ENCODE measurements at places on chromosomes 3 and 15.

- no peak for DNase-seq
These were observed 45.2 kb upstream of the RASA2 start for GRCh38 chr3:141441381-141442364.

GRCh38 chr3:14175383-14176037, 2.9 kb downstream of the XPC start:
- peak; percentile 29 for DNase-seq

- peak; percentile 41 for DNase-seq
These were observed 119.9 kb downstream of the DGKG start for GRCh38 chr3:186241910-186242821.

- no peak for DNase-seq
These were observed 60.9 kb downstream of the SLC9C1 start for GRCh38 chr3:112233083-112233482.

DNA sequence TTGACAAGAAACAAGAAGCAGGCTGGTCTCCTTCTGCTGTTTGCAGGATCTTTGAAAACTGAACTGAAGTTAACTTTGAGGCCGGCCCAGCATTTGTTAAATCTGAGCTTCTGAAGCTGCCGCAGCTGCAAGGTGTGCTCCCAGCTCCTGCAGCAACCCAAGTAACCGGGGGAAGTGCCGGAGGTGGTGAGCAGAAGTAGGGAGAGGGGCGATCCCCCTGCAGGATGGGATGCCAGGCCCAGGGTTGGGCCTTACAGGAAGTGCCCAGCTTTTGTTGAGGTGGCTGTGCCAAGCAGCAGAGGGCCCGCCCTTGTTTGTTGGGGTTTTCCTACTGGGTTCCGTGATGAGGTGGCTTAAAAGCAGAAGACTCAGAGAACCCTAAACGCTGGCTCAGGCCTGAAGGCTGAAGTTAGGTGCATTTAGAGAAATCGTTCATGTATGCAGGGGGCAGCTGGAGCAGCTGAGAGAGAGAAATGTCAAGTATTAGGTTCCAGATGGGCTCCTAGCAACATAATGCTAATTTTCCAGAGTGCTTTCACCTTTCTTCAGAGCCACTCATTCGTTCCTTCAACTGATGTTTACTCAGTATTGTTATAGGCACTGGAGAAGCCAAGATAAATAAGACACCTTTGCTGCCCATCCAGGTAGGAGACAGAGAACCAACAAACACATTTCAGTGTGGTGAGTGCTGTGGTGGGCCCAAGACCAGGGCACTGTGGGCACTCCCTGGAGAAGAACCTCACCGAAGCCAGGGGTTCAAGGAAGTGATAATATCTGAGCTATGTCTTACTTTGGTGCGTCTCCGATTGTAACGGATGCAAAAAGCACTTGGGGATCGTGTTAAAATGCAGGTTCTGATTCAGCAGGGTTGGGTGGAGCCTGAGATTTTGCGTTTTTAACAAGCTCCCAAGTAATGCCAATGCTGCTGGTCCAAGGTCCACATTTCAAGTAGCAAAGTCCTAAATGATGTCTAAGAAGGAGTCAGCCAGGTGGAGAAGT, 42.2 kb upstream of the PLCL2 start:
- peak; percentile 48 for DNase-seq

DNA sequence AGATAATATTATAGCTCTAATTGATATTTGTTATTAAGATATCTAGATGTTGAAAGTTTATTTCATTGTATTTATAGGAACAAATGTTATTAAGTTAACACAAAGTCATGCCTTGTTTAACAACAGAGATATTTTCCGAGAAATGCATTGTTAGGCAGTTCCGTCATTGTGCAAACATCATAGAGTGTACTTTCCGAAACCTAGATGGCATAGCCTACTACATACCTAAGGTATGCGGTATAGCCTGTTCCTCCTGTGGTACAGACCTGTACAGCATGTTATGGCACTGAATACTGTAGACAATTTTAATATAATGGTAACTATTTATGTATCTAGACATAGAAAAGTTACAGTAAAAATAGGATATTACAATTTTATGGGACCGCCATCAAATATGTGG, 114.3 kb downstream of the NAALADL2 start:
- no peak for DNase-seq

DNA sequence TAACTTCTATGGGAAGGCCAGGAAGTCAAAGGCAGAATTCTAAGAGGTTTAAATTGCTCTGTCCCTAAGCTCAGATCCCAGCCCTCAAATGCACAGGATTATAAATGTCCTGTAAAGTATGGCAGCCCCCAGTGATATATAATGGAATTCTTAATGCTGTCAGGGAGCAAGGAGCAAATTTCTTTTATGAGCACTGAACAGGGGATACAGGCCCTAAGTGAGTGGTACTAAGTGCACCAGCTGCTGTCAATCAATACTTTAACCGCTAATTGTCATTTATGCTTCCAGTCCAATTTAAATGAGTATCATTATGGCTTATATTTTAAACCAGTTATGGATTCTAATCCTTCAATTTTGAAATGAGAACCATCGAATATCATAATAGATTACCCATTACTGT, 4.7 kb downstream of the SLC9A9 start:
- DNase-seq, result no peak

DNA sequence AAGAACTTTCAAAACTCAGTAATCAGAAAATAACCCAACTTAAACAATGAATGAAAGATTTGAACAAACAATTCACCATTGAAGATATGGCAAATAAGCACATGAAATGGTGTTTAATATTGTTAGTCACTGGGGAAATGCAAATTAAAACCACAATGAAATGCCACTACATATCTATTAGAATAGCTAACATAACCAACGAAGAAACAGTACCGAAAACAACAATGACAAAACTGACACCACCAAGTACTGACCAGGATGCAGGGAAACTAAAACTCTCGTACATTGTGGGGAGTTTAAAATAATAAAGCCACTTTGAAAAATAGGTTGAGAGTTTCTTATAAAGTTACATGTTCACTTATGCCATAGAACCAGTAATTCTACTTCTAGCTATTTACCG, 69.1 kb downstream of the KBTBD8 start:
- DNase-seq, result peak; percentile 39

DNA sequence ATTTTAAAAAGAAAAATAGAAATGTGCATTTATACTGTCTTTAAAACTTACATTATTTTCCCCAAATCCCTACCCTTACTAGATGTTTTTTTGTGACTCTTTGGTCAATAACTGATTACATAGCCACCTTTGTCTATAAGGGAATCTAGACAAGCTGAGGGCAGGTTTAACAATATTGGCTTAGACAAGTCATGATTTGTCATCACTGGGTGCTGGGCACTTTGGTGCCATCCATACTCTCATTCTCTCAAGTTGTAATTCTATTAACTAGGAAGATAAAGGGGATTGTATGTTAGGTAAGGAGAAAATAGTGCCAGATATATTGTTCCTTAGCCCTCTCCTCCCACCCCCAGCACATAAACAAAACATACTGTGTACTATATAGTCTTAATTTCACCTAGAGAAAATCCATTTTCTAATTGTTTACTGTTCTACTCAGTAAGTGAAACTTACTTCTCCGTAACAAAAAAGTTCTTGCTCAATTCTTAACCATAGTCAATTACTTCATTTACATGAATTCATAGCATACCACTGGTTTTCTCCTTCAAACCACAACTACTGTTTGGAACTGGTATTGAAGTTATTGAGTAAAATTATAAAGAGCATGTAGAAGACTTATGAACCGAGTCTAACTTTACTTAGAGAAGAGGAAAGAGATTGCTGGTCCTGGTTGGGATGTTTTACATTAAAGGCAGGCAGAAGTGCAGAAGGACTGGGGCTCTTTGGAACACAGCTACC, 877.1 kb downstream of the PDCD6IP start:
- no peak for DNase-seq

- DNase-seq, result no peak
These were observed 3.2 kb downstream of the PODXL2 start for GRCh38 chr3:127632035-127632820.

DNA sequence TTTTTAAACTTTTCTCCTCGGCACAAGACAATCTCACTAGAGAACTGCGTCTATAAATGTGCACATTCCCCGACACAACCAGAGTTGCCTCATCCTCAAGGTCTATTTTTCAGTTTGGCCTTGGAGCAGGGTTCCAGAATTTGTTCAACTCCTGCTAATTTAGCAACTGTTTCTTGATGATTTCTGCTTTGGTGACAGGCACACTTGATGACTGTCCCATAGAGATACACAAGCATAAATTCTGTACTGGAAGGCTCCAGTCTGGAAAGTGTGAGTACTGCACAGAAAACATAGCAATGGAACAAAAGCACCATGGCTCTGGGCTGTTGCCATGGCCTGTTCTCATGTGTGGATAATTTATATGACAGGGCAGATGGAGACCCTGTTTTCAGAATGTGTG, 379.6 kb upstream of the PDZRN3 start:
- no peak for DNase-seq

GRCh38 chr3:123457841-123458240, 9.0 kb upstream of the ADCY5 start:
- no peak for DNase-seq

DNA sequence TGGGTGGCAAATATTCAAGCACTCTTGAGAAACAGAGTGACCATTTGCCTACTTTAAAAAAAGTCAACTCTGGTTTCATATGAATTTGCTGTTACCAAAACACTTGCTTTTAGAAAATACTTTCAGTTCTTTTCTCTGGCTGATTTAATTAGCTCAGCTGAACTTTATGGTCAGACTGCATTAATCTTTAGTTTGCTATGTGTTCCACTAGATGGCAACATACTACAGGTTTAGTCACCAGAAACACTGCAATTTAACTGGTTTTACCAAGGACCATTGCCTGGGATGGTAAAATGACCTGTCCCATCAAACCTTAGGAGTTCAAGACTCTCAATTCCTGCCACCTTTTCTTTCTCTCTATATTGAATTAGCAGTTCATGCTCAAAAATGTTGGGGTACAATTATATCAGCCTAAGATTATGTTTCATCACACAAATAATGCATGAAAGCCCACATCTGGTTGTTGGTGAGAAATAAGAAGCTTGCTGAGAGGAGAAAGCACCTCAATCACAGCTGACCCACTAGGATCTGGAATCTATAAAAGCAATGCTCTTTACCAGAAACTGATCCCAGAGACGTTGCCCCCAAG, 14.2 kb downstream of the EIF4E3 start:
- peak; percentile 57 for DNase-seq

DNA sequence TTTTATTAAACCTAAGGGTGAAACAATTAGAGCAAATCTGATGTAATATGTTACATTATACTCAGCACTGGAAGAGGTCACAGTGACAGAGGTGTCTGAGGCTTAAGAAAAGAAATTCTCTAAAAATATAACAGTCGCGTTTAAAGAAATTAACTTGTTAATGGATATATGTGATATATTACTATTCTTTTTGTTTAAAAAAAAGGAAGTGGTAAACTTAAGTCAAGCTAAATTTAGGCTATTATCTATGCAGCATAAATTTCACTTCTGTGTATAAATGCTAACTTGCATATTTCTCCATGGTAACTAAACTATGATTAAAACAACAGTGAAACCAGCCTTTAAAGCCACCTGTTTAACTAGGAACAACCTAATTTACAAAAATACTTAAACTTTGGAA, 191.3 kb downstream of the FOXP1 start:
- no peak for DNase-seq

DNA sequence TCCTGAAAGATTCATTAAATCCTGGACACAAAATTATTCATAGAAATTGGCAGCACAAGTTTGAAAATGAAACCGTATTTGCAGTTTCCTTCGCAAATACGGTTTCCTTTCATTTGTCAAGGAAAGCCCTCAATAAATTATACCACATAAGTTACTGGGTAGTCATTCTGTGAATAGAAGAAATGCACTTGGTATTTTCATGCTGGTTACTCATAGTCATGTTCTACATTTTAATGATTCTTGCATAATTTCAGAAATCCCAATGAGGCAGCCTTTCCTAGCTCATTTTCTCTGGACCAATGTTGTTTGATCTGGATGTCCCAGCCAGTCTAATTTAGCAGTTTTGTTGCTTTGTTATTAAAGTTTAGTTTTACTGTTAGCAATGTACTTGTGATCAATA, 43.2 kb downstream of the MINAR1 start:
- no peak for DNase-seq

- DNase-seq, result no peak
These were observed 188.4 kb downstream of the RAP2B start for GRCh38 chr3:153350420-153350819.

- no peak for DNase-seq
These were observed 69.4 kb downstream of the FHIT start for GRCh38 chr3:61181874-61182273.

- DNase-seq, result no peak
These were observed 31.7 kb upstream of the MFSD1 start for GRCh38 chr3:158769952-158770740.

GRCh38 chr15:44620081-44620480, 43.4 kb downstream of the SPG11 start:
- no peak for DNase-seq

DNA sequence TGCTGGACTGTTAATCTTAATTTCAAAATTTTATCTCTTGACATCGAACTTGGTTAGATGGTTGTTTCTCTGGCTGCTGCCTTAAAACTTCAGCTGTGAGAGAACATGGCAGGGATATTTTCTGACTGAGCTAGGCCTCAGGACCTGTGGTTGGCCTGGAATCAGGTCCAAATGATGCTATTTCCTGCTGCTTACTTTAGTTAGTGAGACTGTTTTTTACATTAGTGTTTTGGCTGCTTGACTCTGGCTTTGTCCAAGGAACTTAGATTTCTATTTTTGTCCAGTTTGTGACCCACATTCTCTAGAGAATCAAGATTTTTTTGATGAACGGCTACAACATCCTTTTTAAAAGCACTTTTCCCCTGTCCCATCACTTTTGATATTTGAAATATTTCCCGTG, 497.9 kb upstream of the SGO1 start:
- DNase-seq, result no peak

- no peak for DNase-seq
These were observed 158.9 kb upstream of the LPP start for GRCh38 chr3:187995043-187995400.

GRCh38 chr3:52397676-52398399, 47.1 kb downstream of the SEMA3G start:
- DNase-seq, result no peak

- DNase-seq, result no peak
These were observed 13.7 kb upstream of the PTPRG start for GRCh38 chr3:61547625-61548024.

GRCh38 chr15:25431836-25432561, 6.8 kb downstream of the UBE3A start:
- no peak for DNase-seq

- no peak for DNase-seq
These were observed 23.8 kb downstream of the LRRC2 start for GRCh38 chr3:46542344-46542743.

- no peak for DNase-seq
These were observed 82.9 kb upstream of the HACD2 start for GRCh38 chr3:123667784-123668183.

DNA sequence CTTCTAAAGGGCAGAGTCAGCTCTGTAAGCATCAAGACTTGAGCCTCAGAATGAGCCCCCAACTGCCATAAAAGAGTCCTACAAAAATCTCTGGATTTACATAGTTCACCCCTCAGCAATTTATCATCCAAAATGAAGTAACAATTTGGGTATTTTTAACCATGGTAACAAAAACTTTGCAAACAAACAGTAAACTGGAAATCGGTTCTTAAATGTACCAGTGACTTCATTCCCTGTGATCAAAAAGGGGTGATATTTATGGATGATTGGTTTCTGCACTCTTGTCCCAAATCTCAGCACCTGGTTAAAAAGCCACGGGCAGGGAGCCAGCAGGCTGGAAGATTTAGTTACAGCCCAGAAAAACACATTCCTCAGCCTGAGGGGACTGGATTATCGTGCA, 73.6 kb downstream of the TFG start:
- DNase-seq, result no peak

GRCh38 chr3:94522488-94522887, 459.6 kb downstream of the NSUN3 start:
- DNase-seq, result no peak

Measured in NCI-H526 (cell line).